Thoracic aorta endothelial cell (primary cell): ENCODE measurements at places on chromosomes 1 and 21. TPM values are rescaled to one million over a fixed set of nuclear protein-coding genes. Genes with fewer than 3 reads are reported as not detected.

The SPRR2E gene
- total RNA-seq = not detected in 2 replicates

The HIVEP3 gene
- total RNA-seq = 2.7 and 2.9 TPM in 2 replicates

The PODN gene
- total RNA-seq = 0.27 and 0.29 TPM in 2 replicates

The CATSPERE gene
- total RNA-seq = 0.93 and 1.1 TPM in 2 replicates

The KRTAP13-2 gene
- not detected in 2 replicates for total RNA-seq

The APOBEC4 gene
- total RNA-seq = not detected in 2 replicates

The NCAM2 gene
- total RNA-seq = 0.13 and 0.22 TPM in 2 replicates

The TFF1 gene
- not detected in 2 replicates for total RNA-seq
